Stimulated activated CD4-positive, alpha-beta T cell treated with anti-CD3 and anti-CD28 coated beads, TNF-alpha, amount 100 ng/mL, for 48 hours (primary cell): ENCODE measurements at places on chromosomes 2 and 18.

GRCh38 chr2:71467180-71467815, 13.9 kb downstream of the DYSF start:
- no peak for DNase-seq

DNA sequence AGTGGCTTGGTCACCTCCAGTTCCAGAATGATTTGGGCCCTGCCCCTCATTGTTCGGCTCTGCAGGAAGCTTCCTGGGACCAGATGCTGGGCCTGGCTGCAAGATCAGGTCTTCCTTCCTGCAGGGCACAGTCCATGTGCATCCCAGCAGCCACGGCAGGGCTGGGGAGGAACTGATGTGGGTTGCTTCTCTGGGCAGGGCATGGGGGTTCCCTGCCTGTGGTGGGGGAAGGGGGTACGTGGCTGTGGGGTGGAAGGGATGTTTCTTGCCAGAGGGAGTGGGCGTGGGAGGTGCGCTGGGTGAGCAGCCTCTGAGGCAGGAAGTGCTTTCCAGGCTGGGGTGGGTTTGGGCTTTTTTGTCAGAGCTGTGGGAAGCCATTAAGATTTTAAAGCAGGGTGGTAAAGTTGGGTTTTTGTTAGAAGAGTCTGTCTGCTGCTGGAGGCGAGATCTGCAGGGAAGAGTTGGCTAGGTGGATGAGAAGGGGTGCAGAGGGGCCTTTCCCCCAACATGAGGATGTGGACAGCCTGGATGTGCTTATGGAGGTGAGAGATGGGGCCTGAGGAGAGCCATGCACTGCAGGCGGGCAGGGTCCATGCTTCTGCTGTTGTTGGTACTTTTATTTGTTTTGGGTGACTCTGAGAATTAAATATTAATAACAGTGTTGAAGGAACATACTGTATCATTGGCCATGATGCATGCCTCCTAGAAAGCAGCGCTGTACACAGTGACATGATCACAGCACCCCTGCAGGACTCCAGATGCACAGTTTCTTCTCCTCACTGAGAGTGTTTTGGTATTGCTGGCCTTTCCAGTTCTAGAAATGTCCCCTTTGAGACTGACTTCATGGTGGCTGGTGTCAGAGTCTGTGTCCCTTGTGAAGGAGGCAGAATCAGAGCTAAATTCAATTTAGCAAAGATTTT, 45.3 kb downstream of the DGKD start:
- DNase-seq = no peak

DNA sequence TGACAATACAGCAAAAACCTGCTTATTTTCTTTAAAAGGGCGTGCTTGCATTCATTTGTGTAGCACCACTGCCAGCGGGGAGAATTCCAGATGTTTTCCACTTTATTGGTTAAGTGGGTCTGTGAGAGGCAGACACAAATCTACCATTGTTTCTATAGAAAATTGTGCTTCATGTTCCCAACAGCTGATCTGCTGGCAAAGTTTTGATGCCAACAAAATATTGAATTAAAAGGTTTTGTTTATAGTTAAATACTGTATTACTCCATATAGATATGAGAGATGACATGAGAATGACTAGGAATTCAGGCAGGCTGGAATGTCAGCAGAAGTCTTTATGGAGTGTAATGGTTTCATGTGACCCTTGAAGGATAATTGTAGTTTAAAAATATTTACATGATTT, 182.7 kb downstream of the MC4R start:
- DNase-seq = no peak

DNA sequence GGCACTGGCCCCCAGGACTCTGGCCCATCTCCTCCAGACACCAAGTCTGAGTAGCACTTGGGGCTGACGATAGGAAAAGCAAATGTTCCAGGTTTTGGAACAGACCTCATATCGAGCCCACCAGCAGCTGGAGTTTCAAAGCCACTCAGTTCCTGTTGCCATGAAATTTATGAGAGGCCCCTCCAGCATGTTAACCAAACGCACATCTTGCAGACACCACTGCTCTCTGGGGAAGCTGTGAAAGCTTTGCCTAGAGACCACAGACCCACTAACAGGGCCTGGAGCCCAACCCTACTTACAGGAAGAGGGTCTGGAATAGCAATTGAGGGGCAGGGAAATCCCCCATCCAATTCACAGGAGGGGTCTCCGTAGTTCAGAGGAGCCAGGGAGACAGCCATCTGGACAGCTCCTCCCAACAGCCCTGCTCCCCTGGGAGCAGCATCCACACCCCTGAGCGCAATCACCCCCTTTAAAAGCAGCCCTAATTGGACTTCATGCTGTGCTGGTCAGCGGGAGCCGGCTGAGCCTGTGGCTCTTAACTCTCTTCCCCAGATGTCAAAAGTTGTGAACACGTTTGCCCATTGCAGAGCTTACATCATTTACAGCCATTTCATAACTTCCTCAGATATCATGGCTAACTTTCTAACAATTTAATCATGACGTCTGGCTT, 81.3 kb downstream of the TGFA start:
- no peak for DNase-seq

DNA sequence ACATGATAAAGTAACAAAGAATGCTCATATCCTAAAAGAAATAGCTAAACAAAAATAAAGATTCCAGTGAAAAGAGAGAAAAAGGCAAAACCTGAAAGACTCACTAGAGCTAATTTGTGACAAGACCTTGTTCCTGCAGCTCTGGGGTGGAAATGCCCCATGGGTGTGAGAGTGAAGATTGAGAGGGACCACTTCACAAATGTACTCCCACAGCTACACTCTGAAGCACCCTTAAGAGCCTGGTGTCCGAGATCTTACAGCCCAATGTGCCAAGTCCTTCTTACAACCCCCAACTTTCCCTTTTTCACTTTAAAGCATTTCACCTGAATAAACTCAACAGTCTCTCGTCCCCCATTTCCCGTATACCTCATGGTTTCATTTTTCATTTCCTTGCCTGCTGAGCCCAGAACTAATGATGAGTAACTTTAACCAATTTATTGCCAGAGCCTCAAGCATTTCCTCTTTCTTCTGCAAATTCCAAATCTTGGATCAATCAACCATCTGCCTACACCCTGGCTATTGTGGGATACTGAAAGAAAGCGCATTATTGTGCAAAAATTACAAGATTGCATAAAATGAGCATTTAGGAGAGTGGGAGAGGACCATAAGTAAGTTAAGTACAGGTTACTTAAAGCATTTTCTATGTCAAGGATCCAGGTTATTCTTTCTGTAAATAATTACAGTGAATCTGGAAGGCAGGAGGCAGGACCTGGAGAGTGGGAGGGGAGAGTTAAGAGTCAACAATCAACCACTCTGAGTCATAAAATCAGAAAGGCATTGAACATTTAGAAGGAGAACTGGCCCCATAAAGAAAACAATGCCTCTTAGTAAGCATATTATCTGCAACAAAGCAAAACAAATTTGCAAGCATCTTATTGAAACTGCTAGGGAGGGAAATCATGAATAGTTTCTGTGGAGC, 804.4 kb upstream of the CELF4 start:
- no peak for DNase-seq

DNA sequence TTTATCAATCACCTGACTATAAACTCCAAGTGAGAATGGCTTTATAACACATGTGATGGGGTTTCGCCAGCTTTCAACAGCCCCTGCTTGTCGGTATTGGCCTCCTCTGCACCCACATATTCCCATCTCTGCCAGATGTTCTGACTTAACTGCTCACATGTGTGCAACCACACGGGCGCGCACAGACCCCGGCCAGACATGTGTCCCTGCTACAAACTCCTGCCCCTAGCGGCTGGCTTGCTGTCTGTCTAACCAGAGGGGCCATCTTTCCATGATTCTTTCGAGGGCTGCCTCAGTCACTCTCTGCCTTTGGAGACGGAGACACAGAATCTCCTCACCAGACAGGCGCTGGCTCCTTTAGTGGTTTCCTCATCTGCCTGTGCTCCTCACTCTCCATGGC, 15.3 kb downstream of the STON1 start:
- DNase-seq = no peak

GRCh38 chr2:72109291-72109690, 38.4 kb downstream of the CYP26B1 start:
- no peak for DNase-seq

GRCh38 chr18:22330508-22330907, 87.2 kb downstream of the CTAGE1 start:
- DNase-seq = no peak

DNA sequence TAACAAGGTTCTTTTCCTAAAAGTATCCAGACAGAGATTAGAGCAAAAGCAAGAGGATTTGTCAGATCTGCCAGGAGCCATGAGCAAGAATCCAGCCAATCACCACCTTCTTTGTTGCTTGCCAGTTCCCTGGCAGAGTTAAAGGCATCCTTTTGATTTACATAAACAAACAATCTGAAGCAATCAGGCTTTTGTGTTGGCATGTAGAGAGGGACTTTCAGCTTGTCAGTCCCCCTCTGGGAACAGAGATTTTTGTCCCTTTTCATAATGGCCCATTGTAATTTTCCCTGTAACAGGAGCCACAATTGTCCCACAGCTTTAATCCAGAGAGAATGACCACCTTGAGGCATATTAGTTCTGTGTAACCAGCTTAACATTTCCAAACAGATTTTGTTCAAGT, at the start of gene ERMN:
TSS of gene ERMN (minus strand) at position 39 of the 400 bp plus-strand sequence. CDS start 182 bp downstream, outside the sequence.
- DNase-seq = no peak

DNA sequence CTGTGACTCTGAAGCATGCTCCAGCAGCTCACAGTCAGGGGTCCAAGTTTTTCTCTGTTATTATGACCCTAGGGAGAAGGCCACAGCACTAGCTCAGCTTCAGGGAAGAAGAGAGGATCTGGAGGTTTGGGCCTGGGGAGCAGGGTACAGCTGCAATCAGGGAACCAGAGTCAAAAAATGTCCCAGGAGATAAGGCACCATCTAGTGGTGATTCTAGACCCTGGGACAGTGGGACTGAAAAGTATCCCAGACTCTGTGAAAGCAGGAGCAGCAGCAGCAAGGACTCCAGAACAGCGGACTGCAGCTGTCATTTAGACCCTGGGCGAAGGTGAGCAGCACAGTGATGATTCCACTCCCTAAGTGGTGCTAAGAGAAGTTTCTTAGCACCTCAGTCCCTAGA, 278.4 kb upstream of the DDX18 start:
- DNase-seq = no peak

DNA sequence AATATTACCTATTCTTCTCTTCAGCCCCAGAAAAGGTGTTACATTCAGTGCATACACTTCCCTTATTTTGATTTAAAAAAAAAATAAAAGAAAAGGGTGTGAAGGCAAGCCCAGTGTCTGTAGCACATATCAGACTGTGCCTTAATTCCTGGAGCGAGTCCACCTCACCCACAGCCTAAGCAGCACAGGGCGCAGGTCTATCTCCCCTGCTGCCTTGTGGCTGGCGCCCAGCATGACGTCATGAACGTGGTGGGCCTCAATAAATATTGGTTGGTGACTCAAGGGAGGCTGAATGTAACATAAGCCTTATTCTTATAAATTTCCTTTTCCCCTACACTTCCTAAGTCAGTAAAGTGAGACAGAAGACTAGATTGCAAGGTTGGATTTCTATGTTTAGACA, 26.4 kb downstream of the ST3GAL5 start:
- no peak for DNase-seq

DNA sequence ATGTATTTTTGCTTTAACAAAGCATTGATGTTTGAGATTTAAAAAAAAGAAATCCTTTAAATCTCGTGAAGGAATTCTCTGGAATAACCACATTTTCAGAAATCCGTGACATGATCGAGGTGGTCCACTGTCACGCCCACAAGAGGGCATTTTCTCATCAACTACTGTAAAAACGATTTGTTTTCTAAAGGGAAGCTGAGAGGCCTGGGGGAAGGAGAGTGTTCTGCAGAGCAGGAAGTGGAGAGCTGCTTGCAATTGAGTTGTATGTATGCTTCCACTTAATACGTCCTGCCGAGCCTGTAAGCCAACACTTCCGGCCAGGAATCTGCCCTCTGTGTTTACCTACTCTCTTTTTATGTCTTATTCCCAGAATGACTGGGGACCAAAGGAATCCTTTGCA, 19.4 kb downstream of the KLHL29 start:
- DNase-seq = no peak

DNA sequence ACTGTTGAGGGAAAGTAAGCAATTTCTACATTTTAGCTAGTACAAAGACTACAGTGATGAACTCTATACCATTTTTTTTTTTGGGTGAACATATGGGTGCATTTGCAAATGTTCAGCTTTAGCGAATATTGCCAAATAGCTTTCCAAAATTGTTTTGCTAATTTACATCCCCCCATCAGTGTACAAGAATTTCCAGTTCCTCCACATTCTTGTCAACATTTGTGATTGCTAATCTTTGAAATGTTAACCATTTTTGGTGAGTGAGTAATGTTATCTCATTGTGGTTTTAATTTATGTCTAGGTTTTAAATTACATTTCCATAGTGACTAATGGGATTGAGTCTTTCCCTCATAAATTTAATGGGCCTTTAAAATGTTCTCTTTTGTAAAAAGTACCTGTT, 16.4 kb upstream of the CNRIP1 start:
- no peak for DNase-seq
